ENCODE measurements at places on chromosomes 2 and 18.

DNA sequence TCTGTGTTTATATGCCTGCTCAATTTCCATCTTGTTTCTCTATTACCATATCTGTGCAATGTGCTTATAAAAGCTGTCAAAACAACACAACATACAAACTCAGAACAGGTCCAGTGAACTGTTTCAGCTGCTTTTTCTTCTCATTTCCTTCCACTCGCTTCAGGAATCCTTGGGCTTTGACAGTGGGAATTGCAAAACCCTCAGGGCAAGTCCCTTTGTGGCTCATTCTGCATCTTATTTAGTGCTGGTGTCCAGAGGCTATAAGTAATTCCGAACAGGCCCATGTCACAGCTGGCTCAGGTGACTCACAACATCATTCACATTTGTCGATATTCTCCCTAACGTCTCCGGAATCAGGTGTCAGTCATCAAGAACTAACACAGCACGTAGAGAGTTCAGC is 309.9 kb upstream of the ZNF521 start:
- no peak for DNase-seq

- no peak for DNase-seq
Observed at GRCh38 chr18:39622431-39622830, 2056.8 kb upstream of the CELF4 start.

GRCh38 chr2:196276421-196276820 is 105.0 kb upstream of the STK17B start:
- no peak for DNase-seq

DNA sequence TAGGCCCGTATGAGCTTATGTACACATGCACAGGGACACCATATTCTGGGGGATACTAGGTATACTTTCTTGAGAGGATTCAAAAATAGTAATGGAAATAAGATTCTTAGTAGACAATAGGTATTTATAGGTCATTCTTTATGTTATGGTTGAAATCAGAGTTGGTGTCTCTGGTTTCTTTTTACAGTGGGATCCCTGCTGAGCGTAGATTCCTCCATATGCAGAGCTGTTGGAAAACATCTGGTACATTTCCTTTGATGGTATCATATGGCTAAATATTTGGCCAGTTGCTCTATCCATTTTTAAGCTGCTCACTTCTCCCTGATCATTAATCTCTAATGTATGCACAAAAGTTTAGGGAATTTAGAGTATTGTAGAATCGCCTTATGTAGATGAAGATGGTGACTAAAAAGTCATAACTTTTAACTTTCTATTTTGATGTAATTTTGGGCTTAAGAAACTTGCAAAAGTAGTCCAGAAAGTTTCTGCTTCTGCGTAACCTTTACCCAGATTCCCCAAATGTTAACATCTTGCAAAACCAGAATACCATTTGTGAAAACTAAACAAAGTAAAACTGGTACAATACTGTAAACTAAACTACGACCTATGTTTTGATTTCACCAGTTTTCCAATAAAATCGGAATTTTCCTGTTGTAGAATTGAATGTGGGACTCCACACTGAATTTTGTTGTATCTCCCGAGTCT is 5.4 kb downstream of the ARHGAP28 start:
- DNase-seq, result no peak

- no peak for DNase-seq
Observed at GRCh38 chr2:43018179-43019024, 208.0 kb downstream of the ZFP36L2 start.

GRCh38 chr2:202814226-202814625 is 57.3 kb downstream of the ICA1L start:
- no peak for DNase-seq

GRCh38 chr18:25281556-25281955 is 70.4 kb downstream of the ZNF521 start:
- no peak for DNase-seq

GRCh38 chr2:177588671-177589070 is 196.1 kb downstream of the AGPS start:
- DNase-seq, result no peak

DNA sequence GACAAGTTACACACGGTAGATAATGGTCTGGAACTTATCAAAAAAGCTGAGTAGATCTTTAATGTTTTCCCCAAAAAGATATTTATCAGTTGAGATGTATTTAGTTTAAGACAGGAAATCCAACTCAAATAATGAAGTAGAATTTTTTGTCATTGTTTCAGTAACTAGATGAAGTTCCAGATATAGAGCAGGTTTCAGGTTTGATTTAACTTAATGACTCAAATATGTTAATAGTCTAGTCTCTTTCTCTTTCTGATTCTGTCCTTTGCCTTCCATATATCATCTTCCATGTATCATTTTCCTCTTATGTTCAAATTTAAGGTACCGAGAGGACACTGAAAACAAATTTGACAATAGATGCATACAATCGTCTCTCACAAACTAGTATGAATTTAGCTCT is 23.6 kb upstream of the DOCK10 start:
- DNase-seq, result no peak

DNA sequence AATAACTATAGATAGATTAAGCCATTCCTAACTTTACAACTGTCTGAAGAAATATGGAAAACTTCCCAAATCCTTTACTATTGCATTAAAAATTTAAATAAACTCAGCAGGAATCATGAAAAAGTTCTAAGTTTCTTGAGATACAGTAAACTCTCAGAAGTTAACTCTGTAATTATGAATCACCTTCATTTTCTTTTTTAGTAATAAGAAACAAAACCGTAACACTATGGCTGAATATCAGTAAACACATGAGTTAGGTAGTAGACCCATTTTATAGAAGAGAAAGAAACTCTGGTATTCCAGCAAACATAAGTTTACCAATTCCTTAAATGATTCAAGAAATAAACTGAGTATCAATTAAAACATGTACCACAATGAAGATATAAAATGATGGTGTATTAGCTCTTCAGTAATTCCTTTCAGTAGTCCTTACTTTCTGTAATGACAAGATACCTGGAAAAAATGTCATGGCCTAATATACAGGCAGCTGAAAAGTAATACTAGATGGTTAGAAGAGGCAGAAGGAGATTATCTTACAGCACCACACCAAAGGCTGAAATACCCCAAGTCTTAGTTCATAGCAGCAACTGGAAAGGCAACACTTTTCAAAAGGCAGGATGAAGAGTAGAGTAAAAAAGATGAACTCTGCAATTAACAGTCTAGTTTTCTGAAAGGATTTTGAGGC is 11.5 kb downstream of the TRIP12 start:
- no peak for DNase-seq

DNA sequence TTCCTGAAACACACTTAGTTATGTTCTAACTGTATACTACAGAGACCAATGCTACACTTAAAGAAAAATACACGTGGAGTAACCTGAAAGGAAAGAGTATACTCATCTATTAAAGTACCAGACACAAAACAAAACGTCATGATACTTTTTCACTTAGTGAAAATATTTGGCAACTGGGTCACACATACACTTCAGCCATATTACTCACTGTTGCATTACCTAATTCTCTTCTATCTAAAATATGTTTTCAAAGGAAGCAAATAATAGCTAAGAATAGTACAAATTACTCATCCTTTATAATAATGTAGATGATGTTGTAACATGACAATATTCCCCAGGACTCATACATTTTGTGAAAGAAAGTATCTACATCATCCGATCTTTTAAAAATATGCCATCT is 76.5 kb upstream of the EPB41L3 start:
- DNase-seq, result no peak

DNA sequence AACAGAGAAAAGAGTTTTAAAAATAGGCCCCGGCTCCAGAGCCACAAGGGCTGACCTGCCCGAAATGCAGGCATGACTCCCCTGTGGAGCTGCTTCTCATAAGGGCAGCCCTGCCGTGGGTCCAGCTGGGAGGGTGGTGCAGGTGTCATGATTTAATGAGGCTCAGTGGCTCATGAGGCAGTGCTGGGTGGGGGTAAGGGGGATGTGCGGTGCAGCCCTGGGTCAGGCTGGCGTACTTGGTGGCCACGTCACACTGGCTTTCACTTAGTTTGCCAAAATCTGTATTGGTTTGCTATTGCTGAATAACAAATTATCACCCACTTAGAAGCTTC is 33.6 kb downstream of the HJURP start:
- DNase-seq, result no peak

GRCh38 chr2:25377822-25378421 is 36.2 kb upstream of the DNMT3A start:
- DNase-seq, result no peak

GRCh38 chr18:2258954-2259353 is 312.4 kb downstream of the METTL4 start:
- DNase-seq, result no peak

DNA sequence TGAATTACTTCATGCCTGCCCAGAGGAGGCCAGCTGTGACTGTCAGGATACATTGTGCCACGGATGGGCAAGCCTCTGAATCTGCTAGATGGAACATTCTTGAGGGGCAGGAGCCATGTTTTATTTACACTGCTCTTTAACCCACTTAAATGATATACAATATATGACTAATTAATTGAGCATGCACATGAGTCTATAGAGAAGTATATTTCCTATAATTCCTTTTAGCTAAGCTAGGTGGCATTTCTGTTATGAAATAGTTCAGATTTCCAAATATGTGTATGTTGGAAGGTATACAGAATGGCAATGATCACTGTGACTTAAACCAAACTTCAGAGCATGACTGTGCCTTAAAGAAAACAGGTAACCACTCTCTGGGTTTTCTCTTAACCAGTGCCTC is 131.7 kb downstream of the RAB3GAP1 start:
- no peak for DNase-seq

- no peak for DNase-seq
Observed at GRCh38 chr2:112962308-112963175, 15.3 kb upstream of the IL36G start.

DNA sequence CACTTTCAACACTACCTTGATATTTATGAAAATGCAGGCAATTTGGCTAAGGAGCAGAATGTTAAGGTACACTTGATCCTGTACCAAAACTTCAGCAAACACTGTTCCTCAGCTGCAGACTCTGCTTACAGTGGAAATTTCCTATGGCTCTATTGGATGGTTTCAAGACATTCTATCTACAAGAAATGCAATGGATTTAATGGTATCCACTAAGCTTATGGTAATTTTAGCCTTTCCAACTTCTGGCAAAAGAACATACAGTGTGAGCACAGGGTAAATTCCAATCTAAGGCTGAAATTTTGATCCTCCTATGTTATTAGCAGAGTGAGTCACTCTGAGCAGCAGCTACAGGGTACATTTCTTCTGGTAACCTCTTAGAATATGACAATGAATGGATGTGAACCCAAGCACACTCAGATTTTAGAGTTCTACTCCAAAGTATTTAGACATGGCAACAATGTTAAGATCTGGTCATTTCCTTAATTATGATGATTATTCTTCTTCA is 361.8 kb upstream of the PIK3C3 start:
- DNase-seq, result no peak

DNA sequence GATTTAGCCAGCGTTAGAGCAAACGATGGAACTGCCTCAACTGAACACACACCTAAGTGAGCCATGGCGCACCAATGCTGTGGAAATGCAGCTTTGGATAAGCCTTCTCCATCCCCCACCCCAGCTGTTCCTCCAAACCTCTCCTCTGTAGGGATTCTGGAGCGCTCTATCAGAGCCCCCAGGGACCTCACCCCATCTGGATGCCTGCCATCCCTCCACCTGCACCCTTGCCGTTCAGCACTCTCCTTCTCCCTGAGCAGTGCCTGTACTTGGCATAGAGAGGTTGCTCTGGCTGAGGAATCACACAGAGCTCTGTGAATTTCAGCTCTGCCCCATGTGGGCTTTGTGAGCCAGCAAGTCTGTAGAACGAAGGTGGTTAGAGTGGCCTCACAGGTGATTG is 42.8 kb upstream of the INHBB start:
- no peak for DNase-seq

- no peak for DNase-seq
Observed at GRCh38 chr18:11785444-11786055, 65.7 kb upstream of the CHMP1B start.

DNA sequence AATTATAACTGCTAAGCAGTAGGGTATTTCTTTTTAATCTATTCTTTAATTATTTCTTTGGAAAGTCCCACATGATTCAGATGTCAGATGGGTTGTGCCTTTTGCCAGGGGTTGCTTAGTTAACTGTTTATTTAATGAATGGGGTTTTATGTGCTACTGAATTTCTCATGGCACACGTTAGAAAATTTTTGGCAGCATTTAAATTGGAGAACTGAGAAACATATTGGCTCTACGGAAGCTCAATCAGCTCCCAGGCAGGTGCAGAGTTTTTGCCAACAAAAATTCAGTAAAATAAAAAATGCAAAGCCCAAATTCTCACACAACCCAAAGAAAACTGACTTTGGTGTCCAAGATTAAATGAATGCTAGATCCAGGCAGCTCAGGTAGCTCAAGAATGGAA is 467.2 kb downstream of the NRXN1 start:
- no peak for DNase-seq

GRCh38 chr2:50263728-50264127 is 768.2 kb downstream of the NRXN1 start:
- DNase-seq, result no peak

DNA sequence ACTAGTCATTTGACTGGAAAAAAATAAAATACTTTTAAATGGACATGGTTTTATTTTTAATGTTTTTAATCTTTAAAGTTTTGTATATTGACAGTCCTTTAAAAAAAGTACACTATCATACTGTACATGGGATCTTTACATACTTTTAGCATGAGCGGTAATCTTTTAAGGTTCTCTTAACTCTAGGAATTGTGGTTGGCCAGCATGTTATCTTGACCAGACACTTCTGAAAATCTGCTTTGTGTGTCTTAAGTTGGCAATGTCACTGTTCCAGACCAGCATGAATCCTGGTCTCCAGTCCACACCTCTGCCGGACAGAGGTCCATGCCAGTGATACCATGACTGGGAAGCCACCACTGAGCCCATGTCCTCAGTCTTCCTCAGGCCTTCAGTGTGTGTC is 17.7 kb downstream of the ITGB1BP1 start:
- no peak for DNase-seq

DNA sequence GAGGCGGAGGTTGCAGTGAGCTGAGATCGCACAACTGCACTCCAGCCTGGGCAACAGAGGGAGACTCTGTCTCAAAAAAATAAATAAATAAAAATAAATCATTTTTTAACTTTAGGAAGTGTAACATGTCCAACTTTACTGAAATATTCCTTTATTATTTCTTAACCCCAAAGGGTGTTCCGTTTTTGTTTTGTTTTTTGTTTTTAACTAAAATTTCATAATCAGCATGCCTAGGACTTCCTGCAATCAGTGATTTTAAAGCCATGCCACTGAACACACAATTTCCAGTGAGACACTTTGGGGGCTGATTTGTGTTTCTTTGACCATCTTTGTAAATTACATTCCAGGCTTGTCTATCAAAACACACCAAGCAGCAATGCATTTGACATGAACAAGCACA is 7.1 kb downstream of the CATIP start:
- DNase-seq, result no peak

DNA sequence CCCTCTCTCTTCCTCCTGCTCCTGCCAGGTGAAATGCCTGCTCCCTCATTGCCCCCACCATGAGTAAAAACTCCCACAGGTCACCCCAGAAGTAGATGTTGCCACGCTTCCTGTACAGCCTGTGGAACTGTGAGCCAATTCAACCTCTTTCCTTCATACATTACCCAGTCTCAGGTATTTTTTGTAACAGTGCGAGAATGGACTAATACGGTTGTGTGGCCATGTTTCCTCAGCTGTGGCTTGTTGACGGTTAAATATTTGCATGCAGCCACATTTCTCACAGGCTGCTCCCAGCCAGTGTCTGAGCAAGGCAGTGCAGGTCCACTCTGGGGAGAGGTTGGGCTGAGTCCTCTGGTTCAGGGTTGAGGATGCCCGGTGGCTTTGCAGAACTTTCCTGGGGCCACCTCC is 27.8 kb upstream of the COPS8 start:
- no peak for DNase-seq

- DNase-seq, result no peak
Observed at GRCh38 chr2:62719757-62720156, 14.2 kb downstream of the EHBP1 start.
